ENCODE measurements at places on chromosomes 2 and 18.

DNA sequence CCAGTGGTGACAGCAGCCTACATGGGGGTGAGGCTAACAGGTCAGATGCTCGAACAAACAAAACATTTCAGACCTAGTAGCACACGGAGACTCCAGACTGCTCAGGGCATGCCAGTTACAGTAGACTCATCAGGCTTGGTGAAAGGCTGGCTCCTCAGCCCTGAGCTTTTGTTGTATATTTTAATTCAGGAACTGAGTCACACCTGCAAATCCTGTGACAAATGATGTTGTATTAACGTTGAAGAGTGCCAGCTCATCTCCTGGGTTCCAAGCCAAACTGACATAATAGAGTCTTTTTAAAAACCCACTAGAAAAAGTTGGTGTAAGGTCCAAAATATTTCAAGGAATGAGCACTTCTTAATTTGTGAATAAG is 65.3 kb downstream of the C1D start:
- DNase-seq, result peak; percentile 36

- peak; percentile 3 for DNase-seq
Measured at GRCh38 chr18:27921392-27921791, 255.5 kb downstream of the CDH2 start.

GRCh38 chr2:113818382-113818951 is 62.0 kb upstream of the SLC35F5 start:
- DNase-seq, result peak; percentile 80

DNA sequence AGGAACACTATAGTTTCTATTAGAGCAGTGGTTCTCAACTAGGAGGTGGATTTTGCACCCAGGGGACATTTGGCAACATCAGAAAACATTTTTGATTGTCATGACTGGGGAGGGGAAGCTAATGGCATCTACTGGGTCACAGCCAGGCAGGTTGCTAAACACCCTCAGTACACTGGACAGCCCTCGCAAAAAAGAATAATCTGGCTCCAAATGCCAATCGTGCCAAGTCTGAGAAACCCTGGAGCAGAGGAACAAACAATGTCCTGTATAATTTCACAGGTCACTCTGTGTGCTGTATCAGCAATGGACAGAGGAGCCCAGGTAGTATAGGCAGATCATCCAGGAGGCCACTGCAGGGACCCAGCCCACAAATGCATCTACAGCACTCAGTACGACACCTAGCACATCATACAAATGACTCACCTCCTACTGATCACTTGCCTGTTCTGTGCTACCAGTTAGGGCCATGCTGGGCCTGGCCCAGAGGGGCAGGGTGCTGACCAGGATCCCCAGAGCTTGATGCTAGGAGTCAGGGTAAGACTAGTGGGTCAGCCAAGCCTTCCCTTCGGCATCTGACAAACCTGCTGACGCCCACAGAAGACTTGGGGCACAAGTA is 37.6 kb downstream of the SFXN5 start:
- no peak for DNase-seq

DNA sequence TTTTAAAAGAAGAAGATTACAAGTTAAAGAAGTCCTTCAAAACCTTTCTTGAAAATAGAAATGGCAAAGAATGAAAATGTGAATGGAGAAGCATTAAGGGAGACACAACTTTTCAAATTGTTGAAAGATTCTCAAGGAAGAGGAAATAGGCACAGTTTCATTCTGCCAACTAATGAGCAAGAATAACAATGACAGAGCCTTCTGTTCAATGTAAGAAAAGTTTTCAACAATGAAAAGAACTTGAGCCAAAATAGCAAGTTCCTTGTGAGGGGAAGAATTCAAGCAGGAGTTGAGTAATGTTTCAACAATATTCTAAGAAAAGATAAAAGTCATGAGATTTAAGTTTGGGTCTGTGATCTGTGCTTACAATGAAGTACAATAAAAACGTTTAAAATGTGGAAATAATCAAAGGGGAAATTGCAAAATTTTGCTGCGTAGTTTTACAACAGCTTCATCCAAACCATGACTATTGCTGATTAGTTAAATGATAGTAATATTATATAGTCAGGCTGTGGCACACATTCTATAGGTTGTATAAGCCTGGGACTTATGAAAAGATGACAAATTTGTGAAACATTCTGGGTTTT is 122.6 kb downstream of the METTL4 start:
- no peak for DNase-seq

- no peak for DNase-seq
Measured at GRCh38 chr2:145339646-145340045, 819.7 kb upstream of the ZEB2 start.

- DNase-seq, result no peak
Measured at GRCh38 chr18:31679791-31680432, 4.5 kb downstream of the B4GALT6 start.

DNA sequence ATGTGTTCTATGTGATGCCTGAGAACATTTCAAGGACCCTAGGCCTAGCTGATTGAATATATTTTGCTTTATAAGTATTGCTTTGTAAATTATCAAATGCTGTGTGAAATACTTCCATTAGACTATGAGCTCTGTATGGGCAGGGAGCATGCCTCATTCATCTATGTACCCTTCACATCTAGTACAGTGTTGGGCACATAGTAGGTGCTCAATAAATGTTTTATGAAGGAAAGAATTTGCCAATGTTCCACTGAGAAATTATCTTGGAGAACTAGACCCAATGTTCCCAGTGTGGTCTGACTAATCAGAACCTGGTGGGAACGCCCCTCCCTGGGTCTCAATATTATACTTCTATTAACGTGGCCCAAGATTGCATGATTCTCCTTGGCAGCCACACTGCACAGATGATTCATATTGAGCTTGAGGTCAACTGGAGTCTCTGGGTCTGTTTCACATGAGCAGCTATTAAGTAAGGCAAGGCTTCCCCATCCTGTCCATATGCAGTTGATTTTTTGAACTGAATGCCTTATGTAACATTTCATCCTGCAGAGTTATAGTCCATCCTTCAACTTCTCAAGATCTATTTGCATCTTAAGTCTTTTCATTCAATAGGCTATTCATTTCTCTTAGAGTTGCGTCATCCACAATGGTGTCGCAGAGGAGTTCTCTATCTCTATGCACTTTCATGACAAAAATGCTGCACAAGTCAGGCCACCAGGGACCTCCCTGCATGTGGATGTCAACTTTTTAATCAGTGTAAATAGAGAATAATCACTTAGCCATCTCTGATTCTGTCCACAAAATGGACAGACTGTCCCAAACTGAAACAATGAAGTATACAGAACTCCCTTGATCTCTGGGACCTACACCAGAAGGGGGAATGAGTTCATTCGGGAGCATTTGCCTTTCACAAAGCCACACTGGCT is 257.6 kb downstream of the CYP26B1 start:
- peak; percentile 7 for DNase-seq

DNA sequence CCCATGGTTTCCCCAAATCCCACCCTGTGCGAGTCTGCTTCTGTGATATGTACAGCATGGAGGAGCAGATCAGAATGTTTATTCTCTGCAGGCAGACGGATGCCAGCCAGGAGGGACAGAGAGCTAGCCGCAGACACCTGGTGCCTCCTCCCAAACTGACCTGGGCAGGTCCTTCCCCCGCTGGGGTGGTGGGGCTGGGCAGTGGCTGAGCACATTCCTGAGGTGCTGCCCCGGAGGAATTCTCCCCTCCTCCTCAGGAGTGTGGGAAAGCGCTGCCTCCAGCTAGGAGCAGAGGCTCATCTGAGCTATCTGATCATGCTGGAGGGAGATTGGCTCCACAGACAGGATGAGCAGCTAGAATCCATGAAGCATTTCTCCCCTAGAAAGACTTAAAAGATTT is 21.7 kb downstream of the C2orf92 start:
- no peak for DNase-seq

DNA sequence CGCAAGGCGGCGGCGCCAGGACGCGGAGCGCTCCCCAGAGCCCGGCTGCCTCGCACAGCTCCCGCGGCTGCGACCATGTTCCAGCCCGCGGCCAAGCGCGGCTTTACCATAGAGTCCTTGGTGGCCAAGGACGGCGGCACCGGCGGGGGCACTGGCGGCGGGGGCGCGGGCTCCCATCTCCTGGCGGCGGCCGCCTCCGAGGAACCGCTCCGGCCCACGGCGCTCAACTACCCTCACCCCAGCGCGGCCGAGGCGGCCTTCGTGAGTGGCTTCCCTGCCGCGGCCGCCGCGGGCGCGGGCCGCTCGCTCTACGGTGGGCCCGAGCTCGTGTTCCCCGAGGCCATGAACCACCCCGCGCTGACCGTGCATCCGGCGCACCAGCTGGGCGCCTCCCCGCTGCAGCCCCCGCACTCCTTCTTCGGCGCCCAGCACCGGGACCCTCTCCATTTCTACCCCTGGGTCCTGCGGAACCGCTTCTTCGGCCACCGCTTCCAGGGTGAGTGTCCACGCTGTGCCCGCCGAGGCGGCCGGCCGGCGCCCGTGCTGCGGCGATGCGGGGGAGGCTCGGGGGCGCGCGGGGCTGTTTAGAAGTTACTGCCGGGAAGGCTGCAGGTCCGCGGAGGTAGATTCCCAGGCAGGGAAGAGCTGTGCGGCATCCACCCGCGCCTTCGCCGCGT is 696 bp downstream of the EMX1 start:
- DNase-seq, result no peak

- no peak for DNase-seq
Measured at GRCh38 chr18:38243291-38243690, 677.7 kb upstream of the CELF4 start.

GRCh38 chr2:231050018-231050901 is 6.4 kb upstream of the PSMD1 start:
- DNase-seq, result no peak

- no peak for DNase-seq
Measured at GRCh38 chr2:19883971-19884720, 17.6 kb downstream of the TTC32 start.

GRCh38 chr2:48574353-48575287 is 43.0 kb upstream of the GTF2A1L start:
- DNase-seq, result no peak

DNA sequence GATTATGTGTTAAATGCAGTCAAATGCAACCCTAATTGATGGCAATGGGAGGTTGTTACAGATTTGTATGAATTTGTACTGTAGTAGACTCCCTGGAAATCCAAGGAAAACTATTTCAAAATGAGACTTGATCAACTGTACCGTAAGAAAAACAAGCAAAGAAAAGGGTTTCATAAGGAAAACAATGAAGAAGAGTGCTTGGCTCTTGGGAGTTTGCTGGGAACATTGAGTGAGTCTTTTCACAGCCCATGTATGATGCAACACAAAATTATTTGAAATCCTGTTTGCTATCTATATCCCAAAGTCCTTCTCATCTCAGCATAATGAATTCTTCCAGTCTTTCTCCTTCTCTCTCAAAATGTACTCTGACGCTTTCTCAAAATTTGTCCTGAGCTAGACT is 67.0 kb upstream of the OSR1 start:
- no peak for DNase-seq

- DNase-seq, result no peak
Measured at GRCh38 chr18:61917818-61918217, 25.0 kb upstream of the RNF152 start.

- DNase-seq, result no peak
Measured at GRCh38 chr2:58974881-58975280, 733.8 kb upstream of the FANCL start.

- no peak for DNase-seq
Measured at GRCh38 chr2:85953476-85953875, 64.7 kb upstream of the ST3GAL5 start.

DNA sequence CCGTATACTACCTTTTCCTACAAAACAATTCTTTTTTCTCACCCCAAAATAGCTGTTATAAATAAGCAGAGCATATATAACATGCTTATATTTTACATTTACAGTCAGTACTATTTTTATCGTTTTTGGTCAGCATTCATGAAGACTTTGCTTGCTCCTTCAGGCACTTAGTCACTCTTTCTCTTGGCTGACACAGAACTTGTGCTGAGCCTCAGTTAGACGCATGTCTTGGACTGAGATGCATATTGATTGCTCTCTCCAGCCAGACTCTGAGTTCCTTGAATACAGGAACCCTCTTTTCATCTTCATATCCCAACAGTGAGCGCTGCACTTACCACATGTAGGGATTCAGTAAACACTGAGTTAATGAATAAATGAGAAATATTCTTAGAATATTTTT is 158.3 kb downstream of the RTN4 start:
- DNase-seq, result no peak

- no peak for DNase-seq
Measured at GRCh38 chr2:231427116-231427515, 31.6 kb downstream of the B3GNT7 start.

- DNase-seq, result no peak
Measured at GRCh38 chr2:182616471-182617393, 99.3 kb upstream of the DNAJC10 start.

DNA sequence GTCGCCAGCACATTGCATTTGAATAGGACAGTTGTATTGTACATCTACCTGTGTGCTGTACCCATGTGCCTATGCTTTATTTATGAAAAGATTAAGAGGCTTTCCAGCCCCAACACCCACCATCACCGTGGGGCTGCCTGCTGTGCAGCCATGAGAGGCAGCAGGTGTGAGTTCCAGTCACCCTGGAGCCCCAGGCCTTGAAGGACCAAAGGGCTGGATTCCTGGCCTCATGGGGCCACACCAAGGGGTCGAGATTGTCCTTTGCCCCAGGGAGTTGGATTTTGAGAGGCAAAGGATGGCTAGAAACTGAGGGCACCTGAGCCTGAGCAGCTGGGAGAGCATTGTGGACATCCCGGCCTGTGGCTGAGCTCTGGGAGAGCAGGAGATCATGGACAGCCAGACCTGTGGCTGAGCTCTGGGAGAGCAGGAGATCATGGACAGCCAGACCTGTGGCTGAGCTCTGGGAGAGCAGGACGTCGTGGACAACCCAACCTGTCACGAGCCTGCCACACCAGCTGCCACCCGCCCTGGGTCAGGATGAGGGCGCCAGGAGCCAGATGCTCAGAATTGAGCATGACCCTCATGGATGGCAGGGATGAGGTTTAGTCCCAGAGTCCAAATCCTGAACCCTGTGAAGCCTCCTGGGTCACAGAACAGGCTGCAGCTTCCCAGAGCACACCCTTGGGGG is 182.5 kb upstream of the RAB6C start:
- DNase-seq, result no peak

- DNase-seq, result no peak
Measured at GRCh38 chr2:237818066-237818473, 19.5 kb downstream of the RBM44 start.

DNA sequence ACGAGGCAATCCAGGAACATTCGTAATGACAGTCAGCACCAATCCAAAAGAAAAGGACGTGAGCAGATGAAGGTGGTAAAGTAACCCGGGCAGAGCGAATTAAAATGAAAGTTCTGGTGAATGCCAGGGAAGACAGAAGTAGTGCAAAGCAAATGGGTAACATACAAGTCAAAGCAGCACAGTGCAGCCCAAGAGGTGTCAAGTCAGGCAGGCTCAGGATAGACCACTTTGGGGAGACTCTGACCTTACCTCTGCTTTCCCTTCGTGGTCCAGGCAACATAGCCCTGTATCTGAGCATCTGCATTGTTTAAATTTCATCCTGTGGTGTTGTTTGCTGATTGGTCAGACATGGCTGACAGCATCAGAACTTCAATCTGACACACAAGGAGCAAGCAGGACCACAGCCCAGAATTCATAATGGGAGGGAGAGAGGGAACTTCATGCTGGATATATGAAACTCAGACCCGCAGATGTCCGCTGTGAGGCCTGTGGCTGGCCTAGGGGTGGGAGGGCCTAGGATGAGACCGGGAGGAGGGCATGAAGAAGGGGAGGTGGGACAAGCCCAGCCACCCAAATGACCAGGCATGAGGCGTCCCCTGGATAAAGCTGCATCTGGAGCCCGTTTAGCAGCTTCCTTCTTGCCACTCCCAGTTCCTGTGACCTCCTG is 285.7 kb downstream of the TCF4 start:
- no peak for DNase-seq
